ENCODE measurements at places on chromosomes 4 and X.

DNA sequence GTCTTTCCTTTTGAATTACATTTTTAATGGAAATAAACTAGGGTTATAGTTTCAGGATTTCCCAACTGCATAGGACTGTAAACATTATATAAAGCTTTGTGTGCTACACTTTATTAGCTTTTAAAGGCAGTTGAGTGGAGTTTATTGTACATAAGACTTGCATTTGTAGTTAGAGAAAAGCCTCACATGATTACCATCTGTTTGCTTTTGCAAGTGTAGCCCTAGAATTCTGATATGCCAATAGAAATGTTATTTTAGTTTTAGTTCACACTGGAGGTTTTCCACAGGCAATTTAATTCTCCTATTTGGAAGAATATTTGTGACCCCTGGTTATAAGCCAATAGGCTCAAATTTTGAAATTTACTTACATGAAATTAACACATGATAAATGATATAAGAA, 41.3 kb upstream of the ANK2 start:
- no peak for DNase-seq

- DNase-seq, result no peak
Observed at GRCh38 chr4:117421706-117422105, 336.3 kb upstream of the TRAM1L1 start.

- no peak for DNase-seq
Observed at GRCh38 chr4:153997516-153997915, 208.6 kb upstream of the SFRP2 start.

DNA sequence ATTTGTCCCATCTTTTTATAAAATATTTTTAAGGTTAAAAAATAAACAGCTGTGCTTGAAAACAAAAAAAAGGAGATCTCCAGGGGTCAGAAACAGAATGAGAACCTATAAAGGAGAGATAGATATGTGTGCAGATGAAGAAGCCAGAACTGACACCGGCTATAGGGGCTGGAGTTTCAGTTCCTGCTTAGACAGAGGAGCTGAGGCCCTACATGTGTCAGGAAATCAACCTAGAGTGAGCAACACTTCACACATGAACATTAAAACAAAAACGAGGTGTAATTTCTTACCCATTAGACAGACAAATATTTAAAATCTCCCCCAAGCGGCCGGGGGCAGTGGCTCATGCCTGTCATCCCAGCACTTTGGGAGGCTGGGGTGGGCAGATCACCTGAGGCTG, 17.8 kb upstream of the HUWE1 start:
- no peak for DNase-seq

- DNase-seq, result no peak
Observed at GRCh38 chr4:13988353-13989305, 361.1 kb upstream of the BOD1L1 start.

DNA sequence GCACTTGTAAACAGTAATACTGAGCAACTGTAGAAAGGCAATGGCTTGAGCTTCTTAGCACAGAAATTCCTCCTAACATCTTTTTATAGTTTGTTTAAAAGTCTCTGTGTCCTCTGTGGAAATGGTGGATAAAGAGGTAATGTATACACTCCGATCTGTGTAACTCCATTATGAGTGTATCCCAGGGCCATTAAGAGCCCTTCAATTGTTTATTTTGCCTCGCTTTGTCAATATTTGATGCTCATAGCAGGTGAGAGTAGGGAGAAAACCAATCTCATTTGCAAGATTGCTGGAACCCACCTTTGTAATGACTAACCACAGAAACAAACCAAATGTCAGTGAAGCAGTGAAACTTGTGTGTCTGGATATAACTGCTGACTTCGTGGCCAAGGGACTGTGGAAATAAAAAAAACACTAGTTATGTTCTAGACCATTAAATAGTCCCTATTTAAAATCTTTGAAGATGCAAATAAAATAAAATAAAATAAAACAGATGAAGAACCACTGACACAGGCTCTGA, 598.2 kb upstream of the BOD1L1 start:
- no peak for DNase-seq

DNA sequence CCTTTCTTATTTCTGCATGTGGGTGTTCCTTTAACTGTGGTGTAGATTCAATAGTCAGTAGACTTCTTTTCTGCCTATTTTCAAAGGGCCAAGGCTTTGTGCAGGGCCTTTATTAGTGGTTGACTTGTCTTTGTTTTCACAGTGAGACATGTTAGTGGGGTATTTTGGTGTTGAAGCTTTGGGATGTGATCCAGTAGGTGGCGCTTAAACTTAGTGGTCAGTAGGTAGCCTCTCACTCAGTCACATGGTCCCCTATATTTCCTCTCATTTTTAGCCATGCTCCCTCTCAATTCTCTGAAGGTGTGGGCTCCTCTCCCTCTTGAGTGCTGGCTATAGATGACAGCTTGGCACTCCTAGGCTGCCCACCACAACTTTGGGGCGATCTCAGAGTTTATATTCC, 23.4 kb upstream of the SLC10A7 start:
- no peak for DNase-seq

DNA sequence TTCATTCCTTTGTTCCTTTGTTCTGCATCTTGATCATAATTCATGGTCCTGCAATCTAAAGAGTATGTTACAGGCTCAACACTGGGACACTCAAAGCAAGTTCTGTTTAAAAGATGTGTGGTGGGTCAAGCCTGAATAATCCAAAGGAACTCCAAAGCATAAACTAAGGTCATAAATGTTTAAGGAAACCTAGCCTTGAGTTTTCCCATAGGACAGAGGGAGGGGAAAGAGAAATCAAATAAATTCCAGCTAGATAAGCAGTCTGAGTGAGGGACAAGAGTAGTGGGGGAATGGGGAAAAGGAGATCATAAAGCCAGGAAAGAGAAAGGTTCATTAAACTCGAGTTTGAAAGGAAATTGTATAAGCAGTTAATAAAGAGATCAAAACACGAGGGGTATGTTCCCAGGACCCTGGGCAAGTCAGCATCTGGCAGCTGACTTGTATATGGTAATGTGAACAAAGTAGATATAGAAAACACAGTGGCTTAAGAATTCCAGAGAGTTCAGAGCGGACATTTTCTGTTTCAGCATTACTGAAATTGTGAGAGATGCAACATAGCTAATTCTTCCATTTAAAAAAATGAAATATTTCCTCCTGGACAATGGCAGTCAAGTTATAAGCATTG, 125.8 kb upstream of the EDNRA start:
- DNase-seq, result no peak

- DNase-seq, result no peak
Observed at GRCh38 chrX:11944501-11944900, 186.5 kb downstream of the MSL3 start.

GRCh38 chr4:75249739-75250138, 264.5 kb downstream of the RCHY1 start:
- no peak for DNase-seq

GRCh38 chr4:244471-244870, 60.8 kb downstream of the ZNF732 start:
- peak; percentile 32 for DNase-seq

DNA sequence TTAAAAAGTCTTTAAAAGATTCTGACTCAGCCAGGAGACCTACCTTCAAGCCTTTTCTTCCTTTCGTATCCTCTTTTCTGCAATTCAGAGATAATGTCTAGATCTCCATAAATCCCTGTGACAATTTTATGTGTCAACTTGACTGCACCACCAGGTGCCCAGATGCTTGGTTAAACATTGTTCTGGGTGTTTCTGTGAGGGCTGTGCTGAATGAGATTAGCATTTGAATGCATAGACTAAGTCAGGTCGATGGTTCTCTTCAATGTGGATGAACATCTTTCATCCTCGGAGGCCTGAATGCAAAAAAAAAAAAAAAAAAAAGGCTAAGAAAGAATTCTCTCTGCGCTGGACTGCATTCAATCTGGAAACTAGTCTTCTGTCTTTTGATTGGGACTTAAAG, 1082.7 kb downstream of the NLGN4X start:
- DNase-seq, result no peak

DNA sequence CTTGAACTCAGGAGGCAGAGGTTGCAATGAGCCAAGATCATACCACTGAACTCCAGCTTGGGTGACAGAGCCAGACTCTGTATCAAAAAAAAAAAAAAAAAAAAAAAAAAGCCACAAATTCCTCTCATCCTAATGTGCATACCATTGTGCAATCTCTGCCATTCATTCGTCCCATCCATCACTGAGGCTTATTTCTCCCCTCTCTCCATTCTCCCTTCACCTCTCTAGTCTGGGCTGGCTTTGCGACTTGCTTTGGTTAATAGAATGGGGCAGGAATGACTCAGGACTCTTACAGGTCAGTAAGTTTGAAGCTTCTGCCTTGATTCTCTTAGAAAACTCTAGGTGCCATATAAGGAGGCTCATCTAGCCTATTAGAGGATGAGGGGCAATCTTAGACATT, 60.3 kb upstream of the DDX3X start:
- no peak for DNase-seq

DNA sequence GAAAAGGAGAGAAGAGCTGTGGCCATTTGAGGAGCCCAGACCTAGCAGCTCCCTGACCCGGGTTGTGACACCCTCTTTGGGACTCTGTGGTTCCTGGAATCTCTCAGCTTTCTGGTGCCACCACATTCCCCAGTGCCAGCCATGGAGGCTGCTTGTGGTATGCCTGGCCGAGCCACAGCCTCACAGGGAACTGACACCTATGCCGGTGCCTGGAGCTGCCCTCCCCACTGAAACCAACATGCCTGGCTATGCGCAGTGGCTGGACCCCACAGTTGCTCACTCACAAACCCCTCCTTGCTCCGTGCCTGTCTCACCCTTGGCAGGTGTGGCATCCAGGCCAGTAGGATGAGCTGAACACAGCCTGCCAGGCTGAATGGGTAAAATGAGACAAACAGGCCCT, 749.4 kb downstream of the ARAP2 start:
- DNase-seq, result no peak

DNA sequence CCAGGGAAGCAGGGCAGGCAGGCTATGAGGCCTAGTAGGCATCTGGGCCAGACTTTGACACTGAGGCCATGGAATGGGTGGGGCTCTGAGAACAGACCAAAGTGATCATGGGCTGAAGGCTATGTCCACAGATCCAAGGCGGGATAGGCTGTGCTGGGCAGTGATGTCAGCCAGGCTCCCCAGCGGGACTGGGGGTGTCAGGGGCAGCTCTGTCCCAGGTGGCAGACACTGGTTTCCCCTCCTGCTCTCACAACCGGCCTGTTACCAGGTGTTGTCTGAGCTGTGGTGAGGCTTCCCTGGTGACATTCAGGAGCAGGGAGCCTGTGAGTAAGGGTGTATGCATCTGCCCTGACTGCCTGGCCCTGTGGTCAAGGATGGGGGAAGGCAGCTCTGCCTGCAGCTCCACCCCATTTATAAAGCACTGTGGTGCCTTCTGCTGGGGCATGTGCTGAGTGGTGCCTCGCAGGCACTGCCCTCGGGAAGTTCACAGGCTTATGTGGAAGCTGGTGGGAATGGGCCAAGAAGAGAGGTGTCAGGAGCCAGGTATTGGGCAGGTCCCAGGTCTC, 2.9 kb downstream of the IL9R start:
- no peak for DNase-seq

- DNase-seq, result no peak
Observed at GRCh38 chr4:86972997-86973396, 38.2 kb downstream of the AFF1 start.

GRCh38 chr4:141524116-141524515, 112.3 kb upstream of the IL15 start:
- DNase-seq, result peak; percentile 7

DNA sequence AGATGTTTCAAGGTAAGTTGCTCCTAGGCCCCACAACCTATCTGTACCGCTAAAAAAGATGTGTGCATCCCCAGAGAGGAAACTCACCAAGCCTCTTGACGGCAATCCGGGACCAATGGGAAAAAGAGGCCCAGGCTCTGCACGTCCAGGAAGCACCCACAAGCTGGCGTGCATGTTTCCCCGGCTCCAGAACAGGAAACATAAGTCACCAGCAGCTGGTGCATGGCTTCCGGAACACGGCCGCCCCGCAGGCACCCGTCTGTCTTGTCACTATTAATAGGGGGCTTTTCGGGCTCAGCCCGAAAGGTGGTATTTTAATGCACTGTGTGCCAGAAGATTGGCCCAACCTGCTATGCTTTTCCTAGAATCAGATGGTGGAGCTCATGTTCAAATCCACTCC, 22.2 kb downstream of the CRMP1 start:
- DNase-seq, result no peak

DNA sequence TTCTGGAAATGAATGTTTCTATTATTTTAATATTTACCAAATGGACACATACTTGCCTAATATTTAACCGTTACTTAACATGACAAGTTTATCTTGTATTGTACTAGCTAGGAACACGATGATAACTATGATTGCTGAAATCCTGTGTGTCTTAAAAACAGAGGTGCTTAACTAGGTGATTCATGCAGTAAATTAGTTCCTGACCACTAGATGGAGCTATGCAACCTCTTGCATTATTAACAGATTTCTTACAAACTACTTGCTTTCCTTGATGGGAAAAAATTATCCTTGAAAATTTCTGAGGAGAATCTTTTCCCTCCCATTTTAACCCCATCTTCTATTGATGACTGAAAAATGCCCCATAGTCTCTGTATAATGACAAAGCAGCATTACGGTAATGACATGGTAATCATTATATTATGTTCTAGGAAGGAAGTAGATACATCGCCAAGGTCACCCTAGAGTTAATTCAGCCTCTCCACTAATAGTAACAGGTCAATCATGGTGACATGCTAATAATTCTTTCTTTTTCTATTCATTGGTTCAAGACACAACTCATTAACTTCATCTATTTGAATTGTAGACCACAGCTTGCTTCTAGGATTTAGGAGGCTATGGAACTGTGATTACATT, 844.2 kb downstream of the RAPGEF2 start:
- DNase-seq, result no peak

- peak; percentile 89 for DNase-seq
Observed at GRCh38 chr4:11489453-11490083, 60.9 kb upstream of the HS3ST1 start.

- peak; percentile 20 for DNase-seq
Observed at GRCh38 chrX:8728932-8729535, 2.9 kb downstream of the ANOS1 start.

- DNase-seq, result no peak
Observed at GRCh38 chr4:52904421-52904820, 42.3 kb downstream of the RASL11B start.

GRCh38 chrX:39377773-39378172, 576.5 kb downstream of the MID1IP1 start:
- no peak for DNase-seq

GRCh38 chr4:143679434-143679833, 21.0 kb downstream of the FREM3 start:
- DNase-seq, result no peak

DNA sequence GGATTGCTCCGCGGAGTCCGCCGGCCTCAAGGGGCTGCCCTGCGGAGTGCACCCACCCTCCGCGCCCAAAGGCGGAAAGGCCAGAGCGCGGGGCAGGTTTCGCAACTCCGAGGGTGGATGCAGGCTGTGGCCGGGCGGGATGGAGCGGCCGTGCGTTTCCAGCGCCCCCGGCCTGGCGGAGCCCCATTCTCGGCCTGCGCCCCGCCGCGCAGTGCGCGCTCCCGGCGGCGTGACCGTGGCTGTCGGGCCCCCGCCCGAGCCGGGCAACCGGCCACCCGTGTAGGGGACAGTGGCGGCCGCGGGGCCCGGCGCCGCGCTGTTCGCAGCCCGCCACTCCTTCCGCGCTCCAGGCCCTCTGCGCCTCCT, 331 bp downstream of the SETD7 start:
- DNase-seq, result no peak

GRCh38 chrX:75071334-75071733, 84.7 kb downstream of the ABCB7 start:
- DNase-seq, result no peak
